Hematopoietic multipotent progenitor cell treated with erythropoietin and hydrocortisone succinate and interleukin-3 and kit ligand, for 17 days (in vitro differentiated cells): ENCODE measurements at places on chromosomes 5 and 9.
A peak's percentile ranks its signal among the peaks of the same experiment; 100 is the strongest.

GRCh38 chr5:82640916-82641315 is 362.8 kb upstream of the RPS23 start:
- no peak for DNase-seq

GRCh38 chr9:115328228-115328627 is 210.3 kb upstream of the TNC start:
- DNase-seq = no peak

- DNase-seq = no peak
These were observed 159.9 kb downstream of the TMEM38B start for GRCh38 chr9:105854026-105854782.

DNA sequence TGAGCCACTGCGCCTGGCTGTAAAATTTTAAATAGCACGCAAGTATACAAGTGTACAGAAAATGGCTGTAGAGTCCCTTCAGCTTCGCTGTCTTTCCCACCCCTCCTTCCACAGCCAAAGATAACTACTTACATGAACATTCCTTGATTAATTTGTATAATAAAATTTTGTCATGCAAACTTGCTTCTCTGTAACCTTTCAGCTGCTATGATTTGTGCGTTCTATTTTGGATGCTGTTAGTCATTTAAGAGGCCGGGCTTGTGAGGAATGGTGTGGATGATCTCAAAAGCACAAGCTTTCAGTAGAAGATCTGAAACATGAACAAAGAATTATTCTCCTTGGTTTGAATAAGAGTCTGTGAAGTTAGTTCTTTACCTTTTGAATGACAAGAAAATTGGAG is 115.0 kb upstream of the TLE1 start:
- DNase-seq = no peak

DNA sequence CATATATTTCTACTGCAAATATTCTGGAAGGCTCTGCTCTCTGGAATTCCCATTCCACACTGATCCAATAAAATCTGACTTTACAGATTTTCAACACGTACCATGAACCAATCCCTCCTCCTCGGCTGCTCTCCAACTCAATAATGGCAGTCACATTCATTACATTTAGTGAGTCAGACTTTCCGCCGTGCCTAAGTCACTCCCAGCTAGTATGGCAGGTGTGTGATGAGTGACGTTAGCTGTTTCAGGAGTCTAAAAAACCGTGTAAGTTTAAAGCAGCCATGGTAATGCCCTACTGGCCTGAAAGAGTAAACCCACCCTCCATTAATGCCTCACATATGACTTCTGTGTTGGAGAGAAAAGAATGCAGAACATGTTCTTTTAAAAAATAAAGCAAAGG is 3.3 kb downstream of the FBN2 start:
- no peak for DNase-seq

- DNase-seq = no peak
These were observed 648.5 kb downstream of the BNC2 start for GRCh38 chr9:16221822-16222547.

- no peak for DNase-seq
These were observed 136.1 kb upstream of the ANKH start for GRCh38 chr5:15007646-15008045.

DNA sequence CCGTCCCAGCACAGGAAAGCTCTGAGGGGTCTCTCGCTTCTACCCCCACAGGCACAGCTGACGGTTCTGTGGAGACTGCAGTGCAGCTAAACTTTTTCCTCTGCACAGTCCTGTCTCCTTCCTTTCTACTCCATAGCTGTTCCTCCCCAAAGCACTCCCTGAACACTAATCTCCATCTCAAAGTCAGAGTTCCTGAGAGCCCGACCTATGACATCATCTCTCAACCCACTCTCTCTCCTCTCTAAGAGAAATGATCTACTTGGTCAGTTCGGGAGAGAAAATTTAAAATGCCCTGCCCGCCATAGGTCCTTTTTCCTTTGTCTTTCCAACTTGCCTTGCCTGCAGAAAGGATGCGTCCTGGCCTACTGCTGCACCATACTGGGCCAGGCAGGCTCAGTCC is 90.6 kb downstream of the FANCC start:
- no peak for DNase-seq

GRCh38 chr5:178350361-178351220 is 118.0 kb upstream of the PHYKPL start:
- DNase-seq = no peak

- DNase-seq = no peak
These were observed 46.2 kb downstream of the PAX5 start for GRCh38 chr9:36987891-36988290.

DNA sequence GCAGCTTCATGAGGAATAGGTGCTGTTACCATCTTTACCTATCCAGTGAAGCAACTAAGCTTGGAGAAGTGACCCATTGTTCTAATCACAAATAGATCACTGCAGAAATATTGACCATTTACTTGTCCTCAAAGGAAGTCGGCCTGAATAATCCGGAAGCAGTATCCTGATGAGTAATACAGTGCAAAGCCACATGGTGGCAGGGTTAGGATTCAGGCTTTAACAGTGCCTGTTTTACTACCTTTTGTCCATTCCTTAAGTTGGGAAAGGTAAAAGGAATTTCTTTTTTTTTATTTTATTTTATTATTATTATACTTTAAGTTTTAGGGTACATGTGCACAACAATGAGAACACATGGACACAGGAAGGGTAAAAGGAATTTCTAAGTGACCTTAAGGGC is 336.3 kb downstream of the KDM4C start:
- no peak for DNase-seq

DNA sequence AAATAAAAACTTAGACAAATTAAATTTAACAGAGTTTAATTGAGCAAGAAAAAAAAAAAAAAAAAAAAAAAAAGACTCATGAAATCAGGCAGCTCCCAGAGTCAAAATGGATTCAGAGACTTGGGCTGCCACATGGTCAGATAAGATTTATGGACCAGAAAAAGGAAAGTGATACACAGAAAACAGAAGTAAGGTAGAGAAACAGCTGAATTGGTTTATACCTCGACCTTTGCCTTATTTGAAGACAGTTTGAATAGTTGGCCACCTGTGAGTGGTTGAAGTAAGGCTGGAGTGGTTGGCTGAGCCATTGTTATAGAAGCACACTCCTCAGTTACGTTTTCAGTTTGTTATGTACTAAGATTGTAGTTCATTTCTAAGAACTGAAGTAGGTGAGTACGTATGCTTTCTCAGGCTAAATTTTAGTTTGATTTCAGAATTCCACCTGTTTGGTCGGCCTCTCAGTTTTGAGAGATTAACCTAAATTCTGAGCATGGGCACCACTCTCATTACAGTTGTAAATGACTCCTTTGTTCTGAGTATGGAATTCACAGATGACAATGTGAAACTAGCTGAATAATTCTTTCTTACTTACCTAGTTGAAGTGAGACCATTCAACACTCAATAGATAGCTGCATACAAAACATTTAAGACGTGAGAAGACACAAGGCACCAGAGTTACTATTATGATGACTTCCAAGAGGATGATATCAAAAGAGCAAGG is 149.0 kb downstream of the AOPEP start:
- DNase-seq = no peak

DNA sequence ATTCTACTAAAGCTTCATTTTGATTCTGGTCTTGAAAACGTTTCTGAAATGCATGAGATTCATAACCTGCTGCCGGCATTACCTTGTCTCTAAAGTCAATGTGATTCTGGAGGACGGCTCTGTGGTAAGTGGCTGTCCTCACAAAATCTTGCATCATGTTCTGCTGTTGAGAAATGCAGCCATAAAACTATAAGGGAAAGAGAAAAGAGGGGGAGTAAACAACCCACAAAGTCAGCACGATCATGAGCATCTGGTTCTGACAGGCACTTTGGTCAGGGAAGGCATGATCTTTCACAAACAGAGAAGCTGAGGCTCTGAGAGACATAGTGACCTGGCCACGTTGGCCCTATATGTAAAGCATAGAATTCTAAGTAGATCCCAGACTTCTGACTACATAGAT is 168.9 kb upstream of the PUM3 start:
- no peak for DNase-seq

DNA sequence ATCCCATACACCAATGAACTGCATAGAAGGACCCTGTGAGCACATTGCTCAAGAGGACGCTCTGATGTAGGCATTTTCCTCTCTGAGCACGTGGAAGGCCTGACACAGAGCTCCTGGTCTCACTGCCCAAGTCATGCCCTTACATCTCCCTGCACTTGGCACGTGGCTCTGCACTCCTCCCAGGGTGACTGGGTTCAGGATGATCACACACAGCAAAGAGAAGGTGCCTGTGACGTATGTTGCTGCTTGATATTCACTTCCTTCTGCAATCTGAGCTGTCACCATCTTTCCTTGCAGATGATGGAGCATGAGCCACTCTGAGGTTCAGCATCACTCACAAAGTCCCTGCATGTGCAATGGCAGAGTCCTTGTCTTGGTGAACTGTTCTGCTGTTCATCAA is 125.2 kb downstream of the FSTL4 start:
- no peak for DNase-seq

- DNase-seq = no peak
These were observed 2118.6 kb upstream of the C9orf72 start for GRCh38 chr9:29691758-29692407.

- no peak for DNase-seq
These were observed 216.8 kb downstream of the PAX5 start for GRCh38 chr9:36817160-36817834.

DNA sequence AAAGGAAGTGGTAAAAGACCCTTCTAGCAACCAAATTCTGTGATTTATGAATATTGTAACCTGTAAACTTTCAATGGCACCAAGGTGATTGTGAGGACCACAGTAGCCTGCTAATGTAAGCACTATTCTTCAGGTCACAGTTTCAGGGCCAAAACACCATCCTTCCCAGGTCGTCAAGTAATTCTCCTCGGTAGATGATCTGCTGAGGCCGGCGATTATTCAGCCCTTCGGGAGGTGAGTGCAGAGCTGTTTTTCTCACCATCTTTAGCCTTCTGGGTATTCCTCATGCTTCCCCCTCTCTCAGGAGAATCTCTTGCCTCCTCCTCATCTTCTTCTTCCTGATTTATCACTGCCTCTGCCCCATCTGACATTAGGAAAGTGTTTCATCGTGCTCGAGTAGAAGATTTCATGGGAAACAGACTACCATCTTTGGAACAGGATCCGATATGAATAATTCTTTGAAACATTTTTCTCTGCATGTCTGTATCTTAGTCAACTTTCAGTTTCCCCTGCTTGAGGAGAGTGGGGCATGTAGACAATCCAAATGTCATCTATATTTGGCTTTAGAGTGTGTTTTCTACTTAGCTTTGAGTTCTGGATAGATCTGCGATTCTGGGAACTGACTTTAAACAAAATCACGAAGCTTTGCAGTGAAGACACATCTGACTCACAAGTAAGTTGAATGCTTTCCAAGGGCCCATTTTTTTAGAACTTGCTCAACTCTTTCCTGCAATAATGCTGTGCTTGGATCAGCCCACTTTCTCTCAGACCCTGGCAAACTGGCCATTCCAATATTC is 173.9 kb downstream of the AOPEP start:
- DNase-seq = no peak

- no peak for DNase-seq
These were observed 125.4 kb upstream of the CCDC152 start for GRCh38 chr5:42631241-42631640.

GRCh38 chr9:3526997-3527940 is 1.5 kb upstream of the RFX3 start:
- DNase-seq = peak; percentile 68

GRCh38 chr9:111294691-111295451 is 35.2 kb downstream of the OR2K2 start:
- DNase-seq = no peak

DNA sequence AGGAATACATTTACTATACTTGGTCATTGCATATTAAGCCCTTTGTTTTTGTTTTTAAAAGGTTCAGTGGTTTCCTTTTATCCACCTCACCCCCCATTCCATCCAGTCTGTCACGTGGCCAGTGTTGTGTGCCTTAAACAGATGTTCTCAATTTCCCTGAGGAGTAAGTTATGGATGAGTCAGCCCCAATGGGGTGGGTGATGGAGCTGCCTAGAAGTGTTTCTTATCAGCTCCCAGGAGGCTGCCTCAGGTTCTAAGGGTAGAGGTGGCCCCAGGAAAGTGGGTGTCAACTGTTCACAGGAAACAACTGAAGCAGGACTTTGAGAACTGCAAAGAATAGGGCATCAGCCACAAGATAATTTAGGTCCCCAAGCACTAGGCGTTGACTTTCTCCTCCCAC is 41.1 kb downstream of the ACTBL2 start:
- DNase-seq = no peak

GRCh38 chr9:32590898-32591297 is 17.9 kb upstream of the NDUFB6 start:
- no peak for DNase-seq

- DNase-seq = no peak
These were observed 179.2 kb downstream of the FGF18 start for GRCh38 chr5:171598641-171599152.

GRCh38 chr5:38892363-38892762 is 46.6 kb downstream of the OSMR start:
- DNase-seq = no peak

GRCh38 chr5:96885518-96886338 is 9.4 kb downstream of the ERAP2 start:
- no peak for DNase-seq

DNA sequence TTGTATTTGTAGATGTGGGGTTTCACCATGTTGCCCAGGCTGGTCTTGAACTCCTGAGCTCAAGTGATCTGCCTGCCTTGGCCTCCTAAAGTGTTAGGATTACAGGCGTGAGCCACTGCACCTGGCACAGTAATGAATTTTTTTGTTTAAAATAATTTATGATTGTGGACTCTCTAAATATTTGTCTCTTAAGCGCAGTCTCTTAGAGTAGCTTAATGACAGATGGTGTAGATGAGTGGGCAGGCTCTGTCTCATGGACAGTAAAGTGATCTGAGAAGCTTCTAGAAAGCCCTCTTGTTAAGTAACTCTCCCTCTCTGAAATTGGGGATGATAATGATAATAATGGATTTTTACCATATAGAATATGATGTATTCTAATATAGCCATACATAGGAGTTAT is 47.5 kb upstream of the KIAA1958 start:
- no peak for DNase-seq

DNA sequence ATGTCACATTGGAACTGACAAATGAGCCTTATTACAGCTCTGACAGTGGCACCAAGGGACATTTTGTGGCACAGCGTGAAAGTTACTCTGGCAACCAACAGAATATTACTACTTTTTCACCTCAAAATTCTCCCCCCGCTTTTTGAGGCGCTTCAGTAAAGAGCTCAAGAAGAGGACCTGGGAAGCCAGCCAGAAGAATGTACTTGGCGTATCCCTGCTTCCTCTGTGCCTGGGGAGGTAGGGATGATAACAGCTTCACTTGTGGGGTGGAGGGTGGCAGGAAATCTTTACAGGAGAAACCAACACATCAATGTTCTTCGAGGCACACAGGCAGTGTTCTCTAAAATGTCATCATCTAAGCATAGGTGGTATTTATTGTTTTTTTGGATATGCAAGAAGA is 624.1 kb downstream of the NR2F1-AS1 start:
- DNase-seq = no peak

GRCh38 chr5:177496727-177497291 is 595 bp downstream of the PDLIM7 start:
- DNase-seq = peak; percentile 9

GRCh38 chr5:44441460-44441859 is 52.2 kb upstream of the FGF10 start:
- DNase-seq = no peak

- DNase-seq = no peak
These were observed 3.8 kb downstream of the BARHL1 start for GRCh38 chr9:132585954-132586829.
